ENCODE measurements at places on chromosomes 5 and 9.

DNA sequence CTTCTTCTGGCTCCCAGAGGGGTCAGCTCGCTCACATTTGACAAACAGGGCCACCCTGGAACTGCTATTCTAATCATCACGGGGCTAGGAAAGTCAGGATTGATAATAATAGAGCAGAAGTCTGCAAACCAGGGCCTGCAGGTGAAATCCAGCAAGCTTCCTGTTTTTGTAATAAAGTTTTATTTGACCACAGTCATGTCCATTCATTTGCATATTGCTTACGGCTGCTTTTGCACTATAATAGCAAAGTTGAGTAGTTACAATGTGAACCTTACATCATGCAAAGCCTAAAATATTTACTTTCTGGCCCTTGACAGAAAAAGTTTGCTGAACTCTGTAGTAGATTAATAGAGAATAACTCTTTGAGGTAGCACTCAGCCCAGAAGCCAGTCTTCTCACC lies 63.2 kb upstream of the CTXN3 start:
- no peak for DNase-seq

- no peak for DNase-seq
Measured at GRCh38 chr9:112120439-112120925, 54.6 kb downstream of the SUSD1 start.

GRCh38 chr9:117952581-117952980 lies 248.4 kb downstream of the TLR4 start:
- no peak for DNase-seq

DNA sequence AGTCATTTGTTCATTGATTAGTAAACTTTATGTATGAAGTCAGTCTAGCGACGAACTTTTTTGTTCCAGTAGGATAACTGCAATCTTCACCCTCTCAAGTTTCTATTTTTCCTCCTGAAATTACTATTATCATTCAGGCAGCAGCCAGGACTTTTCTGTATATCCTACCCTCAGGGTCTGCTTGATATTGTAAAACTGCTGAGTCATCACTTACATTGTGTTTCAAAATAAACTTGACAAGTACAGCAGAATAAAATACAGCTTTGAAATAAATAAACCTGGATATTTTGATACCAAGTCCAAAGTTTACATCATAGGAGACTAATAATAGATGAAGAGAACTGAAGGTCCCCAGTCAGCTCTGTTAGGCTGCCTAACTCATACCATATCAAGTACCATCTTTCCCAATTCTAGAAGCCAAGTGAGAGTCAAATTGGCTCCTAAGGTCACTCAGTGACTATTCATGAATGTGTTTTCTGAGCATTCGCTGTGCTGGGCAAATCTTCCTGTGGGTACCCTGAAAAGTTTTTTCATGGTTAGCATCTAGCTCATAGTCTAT lies 234.6 kb downstream of the PARP8 start:
- no peak for DNase-seq

DNA sequence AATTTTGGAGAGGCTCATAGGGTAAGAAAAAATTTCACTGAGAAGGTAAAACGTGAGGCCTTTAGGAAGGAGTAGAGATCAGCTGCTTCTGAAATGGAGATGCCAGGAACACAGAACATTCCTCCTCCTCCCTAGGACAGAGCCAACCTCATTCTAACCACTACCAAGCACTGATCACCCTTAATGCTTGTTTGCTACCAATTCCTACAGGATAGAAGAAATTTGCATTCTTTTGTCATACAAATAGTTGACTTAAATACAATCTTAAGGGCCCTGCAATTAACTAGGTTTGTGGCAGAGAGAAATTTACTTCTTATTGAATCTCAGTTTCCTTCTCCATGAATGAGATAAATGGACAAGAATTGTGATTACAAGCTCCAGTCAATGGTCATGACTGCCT lies 780.2 kb upstream of the WWC1 start:
- no peak for DNase-seq

DNA sequence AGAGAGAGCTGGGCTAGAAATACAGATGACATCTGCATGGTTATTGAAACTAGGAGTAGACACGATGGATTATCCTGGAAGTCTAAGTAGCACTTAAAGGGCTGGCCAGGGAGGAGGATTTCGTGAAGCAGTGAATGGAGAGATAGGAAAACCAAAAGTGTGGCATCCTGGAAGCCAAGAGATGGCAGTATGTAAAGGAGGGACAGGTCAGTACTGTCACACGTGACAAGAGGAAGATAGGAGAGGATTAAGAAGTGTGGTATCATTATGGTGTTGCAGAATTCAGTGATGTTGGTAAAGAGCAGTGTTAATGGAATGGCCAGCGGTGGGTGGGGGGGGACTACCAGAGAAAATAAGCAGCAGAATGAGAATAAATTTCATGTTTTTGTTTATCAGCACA lies 11.7 kb downstream of the RAD23B start:
- no peak for DNase-seq

GRCh38 chr5:168269937-168270330 lies 21.5 kb upstream of the WWC1 start:
- DNase-seq: no peak

DNA sequence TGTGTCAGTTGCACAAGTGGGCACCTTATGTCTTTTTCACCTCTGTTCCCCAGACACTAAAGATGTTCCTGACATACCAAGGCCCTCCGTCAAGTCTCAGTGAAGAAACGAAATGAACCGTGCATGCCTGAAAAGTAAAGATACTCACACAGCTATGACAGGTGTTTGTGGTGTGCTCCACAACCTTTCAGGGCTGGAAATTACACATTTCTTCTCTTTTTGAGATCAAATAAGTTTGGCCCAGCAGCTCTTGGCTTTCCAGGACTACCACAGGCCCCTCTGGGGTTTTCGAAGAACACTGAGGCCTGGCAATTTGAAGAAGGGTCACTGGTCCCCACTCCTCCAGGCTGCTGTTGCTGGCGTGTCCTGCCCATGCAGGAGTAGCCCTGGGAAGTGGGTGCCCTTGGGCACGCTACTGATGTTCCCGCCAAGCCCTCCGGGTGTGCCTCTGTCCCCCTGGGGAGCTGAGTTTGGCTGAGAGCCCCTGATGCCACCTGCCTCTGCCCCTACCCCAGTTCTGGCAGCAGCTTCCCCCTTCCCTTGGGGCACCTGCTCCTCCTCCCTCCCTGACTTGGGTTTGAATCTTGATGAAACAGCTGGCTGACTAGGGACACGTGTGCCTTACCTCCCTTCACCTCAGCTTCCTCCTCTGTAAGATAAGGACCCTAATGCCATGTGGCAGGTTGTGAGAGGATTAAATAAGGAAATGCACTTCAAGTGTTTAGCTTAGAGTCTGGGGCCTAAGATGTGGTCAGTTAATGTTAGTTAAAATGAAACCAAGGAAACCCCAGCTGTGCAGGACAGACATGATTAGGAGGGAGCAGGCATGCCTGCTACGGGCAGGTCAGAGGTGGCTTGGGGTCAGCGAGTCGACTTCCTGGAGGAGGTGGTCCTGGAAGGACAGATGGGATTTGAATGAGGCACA lies 49.1 kb upstream of the GADD45G start:
- DNase-seq: no peak

- DNase-seq: no peak
Measured at GRCh38 chr5:150242251-150242894, 47.2 kb downstream of the CAMK2A start.

DNA sequence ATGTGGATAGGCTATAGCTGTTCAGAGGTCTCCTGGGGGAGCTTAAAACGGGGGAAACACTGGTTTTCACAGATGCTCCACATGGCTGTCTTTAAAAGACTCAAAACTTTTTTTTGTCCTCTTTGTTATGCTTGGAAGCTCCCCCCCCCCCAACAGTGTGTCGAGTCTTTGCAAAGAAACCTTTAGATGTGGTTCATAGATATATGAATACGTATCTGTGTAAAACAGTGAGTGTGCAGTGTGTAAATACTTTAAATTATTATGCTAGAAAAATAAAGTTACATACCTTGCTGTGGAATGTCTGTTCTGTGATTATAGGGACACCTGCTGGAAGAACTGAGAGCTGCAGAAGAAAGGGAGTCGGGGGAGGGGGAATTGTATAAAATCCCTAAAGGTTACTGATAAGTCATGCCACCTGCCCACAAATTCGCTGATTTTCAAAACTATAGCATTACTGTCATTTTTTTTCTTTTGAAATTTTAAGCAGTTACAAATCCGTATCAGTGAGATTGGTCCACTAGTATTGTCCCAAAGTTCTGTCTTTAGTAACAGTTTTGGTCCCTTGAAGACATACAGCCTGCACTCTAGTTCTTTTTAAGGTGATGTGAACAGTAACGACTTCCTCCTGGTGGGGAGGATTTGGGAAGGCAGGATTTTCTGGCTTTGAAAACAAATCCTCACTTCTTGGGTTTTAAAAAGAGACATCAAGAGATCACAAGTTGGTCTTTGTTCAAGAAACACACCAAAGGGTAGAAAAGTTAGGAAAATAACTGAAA lies 22.9 kb downstream of the RGMB start:
- DNase-seq: no peak

DNA sequence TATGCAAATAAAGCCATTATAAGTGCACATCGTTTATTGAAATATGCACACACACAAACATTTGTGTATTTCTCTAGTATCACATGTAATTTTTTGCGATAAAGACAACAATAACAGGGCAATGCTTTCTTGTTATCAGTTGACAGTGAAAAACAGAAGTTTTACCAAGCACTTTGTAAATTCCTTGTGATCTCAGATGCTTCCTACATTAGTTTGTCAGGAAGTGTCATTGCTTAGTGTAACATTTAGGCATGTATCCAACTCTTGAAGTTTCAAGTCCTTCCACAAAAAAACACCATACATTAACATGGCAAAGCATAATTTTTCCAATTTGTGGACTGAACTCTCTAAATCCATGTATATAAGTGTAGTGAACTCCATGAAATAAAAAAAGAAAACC lies 46.4 kb downstream of the MOCS2 start:
- no peak for DNase-seq

GRCh38 chr5:2622866-2623265 lies 128.6 kb downstream of the IRX2 start:
- no peak for DNase-seq

DNA sequence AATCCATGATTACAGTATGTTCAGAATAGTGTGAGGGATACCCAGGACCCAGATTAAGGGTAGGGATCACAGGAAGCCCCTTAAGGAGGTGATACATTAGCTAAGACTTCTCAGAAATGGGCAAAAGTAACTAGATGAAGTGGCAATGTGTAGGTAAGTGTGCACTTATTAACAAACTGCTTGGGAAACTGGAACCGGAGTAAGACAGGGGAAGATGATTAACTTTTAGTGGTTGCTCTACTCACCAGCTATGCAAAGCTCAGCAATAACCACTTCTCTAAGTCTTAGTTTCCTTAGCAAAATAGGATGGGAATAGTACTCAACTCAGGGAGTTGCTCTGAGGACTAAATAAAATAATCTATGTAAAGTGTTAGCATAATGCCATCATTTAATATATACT lies 182.2 kb downstream of the MCTP1 start:
- DNase-seq: no peak

GRCh38 chr5:151270599-151270998 lies 17.6 kb downstream of the GM2A start:
- DNase-seq: no peak

DNA sequence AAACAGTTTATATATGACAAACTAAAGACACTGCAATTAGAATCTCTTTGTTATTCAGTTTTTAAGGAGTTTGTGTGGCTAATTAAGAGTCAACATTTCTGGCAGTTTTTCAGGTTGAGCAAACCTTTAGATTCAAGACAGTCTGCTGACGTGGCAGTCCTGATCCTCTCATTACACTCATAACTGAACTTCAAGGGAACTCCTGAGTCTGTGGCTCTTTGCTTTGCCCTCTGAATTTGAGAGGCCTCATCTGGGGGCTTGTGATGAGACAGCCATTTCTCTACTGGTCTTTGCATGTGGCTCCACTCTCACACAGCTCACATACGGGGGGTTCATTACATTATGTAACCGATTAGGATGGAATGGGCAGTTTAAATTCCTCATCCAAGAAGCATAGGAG lies 182.9 kb upstream of the MEF2C start:
- no peak for DNase-seq

DNA sequence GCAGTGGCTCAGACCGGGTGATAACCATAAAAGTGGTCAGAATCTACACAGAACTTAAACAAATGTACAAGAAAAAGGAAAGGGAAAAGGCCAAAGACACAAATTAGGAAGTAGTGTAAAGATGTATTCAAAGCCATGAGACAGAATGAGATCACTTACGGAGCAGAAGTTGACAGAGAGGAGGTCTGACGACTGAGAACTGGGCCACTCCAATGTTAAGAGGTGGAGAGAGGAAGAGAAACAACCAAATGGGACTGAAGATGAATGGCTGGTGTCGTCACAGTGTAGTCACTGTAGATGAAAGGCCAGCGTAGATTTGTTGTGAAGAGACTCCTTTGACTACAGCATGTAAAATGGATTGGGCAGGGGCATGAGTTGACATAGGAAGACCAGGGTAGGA lies 114.4 kb downstream of the DROSHA start:
- DNase-seq: no peak

DNA sequence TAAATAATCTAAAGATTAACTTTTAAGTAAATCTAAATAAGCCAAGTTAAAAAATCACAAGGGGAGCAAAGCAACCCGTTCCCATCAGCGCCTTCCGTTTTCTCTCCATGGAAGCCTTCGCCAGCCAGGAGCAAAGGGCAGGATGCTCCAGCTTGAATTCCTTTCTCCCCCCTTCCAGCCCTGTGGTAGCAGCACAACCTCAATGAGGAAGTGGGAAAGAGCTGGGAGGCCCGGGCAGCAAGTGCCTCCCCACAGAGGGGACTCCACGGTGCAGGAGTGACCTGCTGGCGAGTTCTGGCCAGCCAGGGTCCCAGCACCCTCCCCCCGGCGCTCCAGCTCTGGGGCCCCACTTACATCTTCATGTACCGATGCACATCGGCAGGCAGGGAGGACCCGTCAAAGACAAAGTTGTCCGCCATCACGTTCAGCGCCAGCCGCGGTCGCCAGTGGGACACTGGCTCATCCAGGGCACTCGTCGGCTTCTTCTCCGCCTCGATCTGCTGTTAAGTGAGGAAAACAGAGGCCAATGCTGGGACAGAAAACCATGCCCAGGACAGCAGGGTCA lies 6.3 kb downstream of the CLPTM1L start:
- no peak for DNase-seq

DNA sequence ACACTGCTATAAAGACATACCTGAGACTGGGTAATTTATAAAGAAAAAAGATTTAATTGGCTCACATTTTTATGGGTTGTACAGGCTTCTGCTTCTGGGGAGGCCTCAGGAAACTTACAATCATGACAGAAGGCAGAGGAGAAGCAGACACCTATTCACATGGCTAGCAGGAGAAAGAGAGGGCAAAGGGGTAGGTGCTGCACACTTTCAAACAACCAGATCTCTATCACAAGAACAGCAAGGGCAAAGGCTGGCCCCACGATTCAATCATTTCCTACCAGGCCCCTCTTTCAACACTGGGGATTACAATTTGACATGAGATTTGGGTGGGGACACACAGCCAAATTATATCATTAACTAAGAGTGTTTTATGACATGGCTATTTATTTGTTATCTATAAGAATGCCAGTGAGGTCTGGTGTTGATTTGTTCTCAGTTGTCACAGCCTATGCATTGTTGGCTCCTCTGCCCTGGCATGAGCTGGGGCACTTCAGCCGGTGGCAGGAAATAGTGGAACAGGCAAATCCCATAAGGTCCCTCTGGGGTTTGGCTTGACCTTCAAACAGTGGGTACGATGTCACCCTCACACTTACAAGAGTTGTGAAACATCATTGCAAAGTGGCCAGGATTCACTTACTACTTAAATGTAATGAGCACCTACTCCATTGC lies 44.1 kb downstream of the SPARC start:
- DNase-seq: no peak

GRCh38 chr5:24633715-24634325 lies 11.0 kb downstream of the CDH10 start:
- DNase-seq: no peak

Data from posterior vena cava (tissue), 2 donors.